Brain (organoid and tissue), 16 donors: ENCODE measurements at places on chromosomes 7 and 10. TPM values are rescaled to one million over a fixed set of nuclear protein-coding genes. Genes with fewer than 3 reads are reported as not detected.
A peak's percentile ranks its signal among the peaks of the same experiment; 100 is the strongest.

Gene CYP2C19
- polyA plus RNA-seq = not detected

Gene GFRA1
- 1.6 TPM for polyA plus RNA-seq

- DNase-seq = no peak
Measured at GRCh38 chr7:87119581-87119980, 32.7 kb upstream of the DMTF1 start.

GRCh38 chr7:95784796-95785195 lies 12.4 kb downstream of the DYNC1I1 start:
- DNase-seq = no peak

DNA sequence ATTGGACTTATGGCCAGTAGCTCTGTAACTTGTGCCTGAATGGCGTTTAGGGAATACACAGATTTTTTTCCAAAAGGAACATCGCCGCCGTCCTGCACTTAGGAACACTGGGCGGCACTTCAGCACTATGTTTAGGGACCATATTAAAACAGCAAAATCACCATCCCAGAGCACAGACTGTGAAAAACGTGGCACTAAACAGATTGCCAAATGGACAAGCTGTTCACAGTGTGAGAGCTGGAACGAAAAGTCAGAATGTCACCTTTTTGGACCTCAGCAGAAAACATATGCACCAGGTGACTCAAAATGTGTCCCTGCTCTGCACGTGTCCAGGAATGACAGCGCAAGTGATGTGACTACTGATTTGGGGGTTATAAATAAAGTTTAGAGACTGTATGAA lies 87.9 kb downstream of the ODAD2 start:
- DNase-seq = peak; percentile 24

Gene SPDYE9
- not detected for polyA plus RNA-seq

DNA sequence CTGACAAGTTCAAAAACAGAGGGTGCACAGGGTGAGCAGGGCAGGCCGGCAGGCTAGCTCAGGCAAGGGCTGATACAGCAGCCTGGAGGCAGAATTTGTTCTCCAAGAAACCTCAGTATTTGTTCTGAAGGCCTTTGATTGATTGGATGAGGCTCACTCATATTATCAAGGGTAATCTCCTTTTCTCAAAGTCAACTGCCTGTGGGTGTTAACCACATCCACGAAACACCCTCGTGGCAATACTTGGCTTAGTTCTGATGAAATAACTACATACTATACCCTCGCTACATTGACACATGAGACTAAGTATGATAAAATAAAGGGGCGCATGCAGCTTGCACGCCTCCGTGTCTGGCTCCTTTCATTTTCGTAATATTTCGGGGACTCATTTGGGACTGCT lies 4.4 kb upstream of the PPP2R2D start:
- DNase-seq = no peak

GRCh38 chr10:132551093-132551807 lies 13.7 kb downstream of the INPP5A start:
- DNase-seq = no peak

Gene NUTM2B
- polyA plus RNA-seq = 1.4 TPM

Gene NPFFR1
- 0.56 TPM for polyA plus RNA-seq

GRCh38 chr7:94251-94801 lies 98.0 kb upstream of the FAM20C start:
- no peak for DNase-seq

Gene OPALIN
- polyA plus RNA-seq = 31.9 TPM

DNA sequence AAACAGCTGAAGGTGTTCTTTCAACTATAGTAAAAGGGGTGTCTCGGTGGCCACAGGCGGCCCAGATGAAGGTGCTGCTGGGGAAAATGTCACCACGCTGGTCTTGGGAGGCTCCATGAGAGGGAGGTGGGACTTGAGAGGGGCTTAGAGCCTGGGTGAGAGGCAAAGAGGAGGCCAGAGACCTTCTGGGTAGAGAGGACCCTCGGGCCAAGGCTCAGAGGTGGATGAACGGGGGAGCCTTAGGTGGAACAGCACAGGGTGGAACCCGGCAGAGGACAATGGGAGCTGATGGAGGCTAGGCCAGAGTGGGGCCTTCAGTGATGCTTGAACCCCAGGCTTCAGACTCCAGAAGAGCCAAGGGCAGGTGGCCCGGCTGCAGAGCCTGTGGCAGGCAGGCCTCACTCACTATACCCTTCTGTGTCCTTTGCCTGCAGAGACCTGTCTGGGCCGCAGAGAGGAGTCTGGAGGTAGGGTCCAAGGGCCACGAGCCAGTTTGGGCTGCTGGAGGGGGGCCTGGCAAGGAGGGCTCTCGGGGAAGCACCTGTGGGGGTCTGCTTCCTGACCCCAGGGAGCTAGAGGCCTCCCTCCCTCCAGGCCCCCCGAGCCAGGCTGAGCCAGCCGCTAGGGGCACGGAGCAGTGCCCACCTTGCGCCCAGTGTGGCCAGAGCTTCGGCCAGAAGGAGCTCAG lies 32.1 kb downstream of the ZNF783 start:
- no peak for DNase-seq

Gene CCDC172
- not detected for polyA plus RNA-seq

DNA sequence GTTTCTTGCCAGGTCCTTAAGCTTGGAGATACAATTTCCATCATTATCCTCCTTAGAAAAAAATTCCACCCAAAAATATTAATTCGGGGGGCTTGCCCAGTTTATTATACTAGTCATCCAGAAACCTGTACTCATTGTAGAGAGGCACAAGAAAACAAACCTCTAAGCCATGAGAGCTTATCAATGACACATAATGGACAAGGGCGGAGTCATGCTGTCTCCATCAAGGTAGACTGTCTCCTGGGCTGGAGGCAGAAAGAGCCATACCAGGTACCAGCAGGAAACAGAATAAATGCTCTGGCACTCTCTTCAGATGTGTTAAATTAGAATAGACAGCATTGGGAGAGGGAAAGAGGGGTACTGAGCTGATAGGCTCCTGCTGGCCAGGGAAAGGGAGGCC lies 69.8 kb upstream of the GSDME start:
- DNase-seq = no peak

DNA sequence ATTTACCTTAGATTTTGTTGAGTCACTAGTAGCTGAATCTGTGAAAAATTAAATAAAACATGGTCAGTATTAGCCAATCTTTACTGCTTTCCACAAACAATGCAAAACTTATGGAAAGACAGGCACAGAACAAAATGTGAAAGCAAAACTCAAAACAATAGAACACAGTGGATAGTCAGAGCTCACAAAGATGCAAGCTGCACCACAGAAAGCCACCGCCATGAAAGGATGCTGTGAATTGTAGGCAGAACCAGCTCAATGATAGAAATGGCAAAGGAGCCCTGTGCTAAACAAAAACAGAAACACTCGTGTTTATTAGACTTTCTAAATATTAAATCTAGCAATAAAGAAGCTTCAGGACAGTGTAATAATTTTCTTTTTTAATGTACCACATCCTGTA lies 134.4 kb downstream of the ARHGAP21 start:
- DNase-seq = no peak

Gene KNDC1
- polyA plus RNA-seq = 12.0 TPM
